ENCODE measurements at places on chromosomes 13 and 19.

DNA sequence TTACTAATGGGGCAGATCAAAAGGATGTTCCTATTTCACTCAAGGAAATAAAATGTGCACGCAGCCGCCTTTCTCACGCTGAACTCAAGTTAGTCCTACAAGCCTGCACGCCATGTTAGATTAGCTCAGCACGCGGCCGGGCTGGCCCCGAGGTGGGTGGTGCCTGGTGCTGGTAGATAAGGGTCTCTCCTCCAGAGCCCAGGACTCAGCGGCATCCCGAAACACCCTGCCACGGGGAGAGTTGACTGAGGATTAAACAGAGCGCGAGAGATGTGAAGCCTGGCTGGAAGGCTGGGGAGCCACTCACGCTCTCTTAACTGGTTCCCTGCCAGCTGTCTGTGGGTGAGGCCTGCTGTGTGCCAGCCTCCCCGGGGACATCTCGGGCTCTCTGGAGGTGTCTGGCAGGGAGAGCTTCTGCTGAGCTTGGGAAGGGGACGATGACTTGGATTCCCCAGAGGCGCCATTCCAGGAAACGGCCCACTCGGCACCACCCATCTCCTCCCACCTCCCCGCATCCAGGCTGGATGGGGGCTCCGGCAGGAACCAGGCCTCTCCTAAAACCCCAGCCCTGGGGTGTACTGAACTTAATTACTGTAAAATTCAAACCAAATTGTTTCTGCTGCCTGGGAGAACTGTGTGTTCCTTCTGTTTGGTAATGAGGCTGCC is 122.2 kb downstream of the KDM4B start:
- DNase-seq = no peak

- no peak for DNase-seq
Observed at GRCh38 chr13:73508841-73509240, 450.0 kb downstream of the KLF5 start.

GRCh38 chr19:13072188-13072908 is 30.3 kb downstream of the LYL1 start:
- no peak for DNase-seq

GRCh38 chr19:1651568-1652291 is 685 bp downstream of the TCF3 start:
- no peak for DNase-seq

DNA sequence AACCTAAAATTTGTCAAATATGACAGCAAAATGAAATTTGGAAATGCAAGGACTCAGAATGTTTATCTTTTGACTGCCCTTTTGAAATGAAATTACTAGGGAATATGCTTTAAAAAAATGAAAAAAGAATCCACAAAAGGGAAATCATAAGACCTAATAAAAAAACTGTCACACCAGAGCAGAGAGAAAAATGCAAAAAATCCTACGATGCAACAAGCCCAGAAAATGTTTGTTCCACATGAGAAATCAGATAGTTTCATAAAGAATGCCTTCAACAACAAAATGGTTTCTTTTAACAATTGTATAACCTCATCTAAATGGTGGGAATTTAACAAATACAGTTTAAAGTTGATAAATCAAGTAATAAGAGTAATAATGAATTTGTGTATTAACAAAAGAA is 8.0 kb downstream of the LPAR6 start:
- DNase-seq = no peak

DNA sequence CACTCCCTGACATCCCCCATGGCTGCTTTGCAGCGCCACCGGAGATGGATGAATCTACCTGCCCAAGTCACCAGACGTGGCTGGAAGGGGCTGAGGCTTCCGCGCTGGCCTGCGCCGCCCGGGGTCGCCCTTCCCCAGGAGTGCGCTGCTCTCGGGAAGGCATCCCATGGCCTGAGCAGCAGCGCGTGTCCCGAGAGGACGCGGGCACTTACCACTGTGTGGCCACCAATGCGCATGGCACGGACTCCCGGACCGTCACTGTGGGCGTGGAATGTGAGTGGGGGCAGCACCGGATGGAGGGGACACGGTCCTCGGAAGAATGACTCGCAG is 4.6 kb downstream of the ICAM5 start:
- peak; percentile 74 for DNase-seq

DNA sequence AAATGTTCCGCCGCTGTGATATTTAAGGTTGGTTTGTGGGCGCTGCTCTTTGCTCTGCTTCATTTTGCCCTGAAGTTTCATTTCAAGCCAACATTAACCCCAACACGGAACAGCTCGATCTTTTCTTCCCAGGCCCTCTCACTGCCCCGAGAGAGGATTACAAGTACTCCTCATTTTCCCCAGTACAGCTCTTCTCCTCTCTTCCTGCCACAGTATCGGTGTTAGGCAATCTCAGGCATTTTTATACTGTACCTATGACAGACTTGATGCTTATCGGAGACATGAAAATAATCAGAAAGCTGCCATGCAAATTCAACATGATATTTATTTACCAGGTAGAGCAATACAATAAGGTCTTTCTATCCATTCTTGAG is 1.3 kb upstream of the EDNRB start:
- DNase-seq = no peak

GRCh38 chr19:20858861-20859260 is 64.2 kb upstream of the ZNF85 start:
- DNase-seq = peak; percentile 67

- DNase-seq = no peak
Observed at GRCh38 chr13:104522235-104523072, 1456.2 kb upstream of the SLC10A2 start.

- DNase-seq = no peak
Observed at GRCh38 chr13:100230769-100231149, 141.9 kb downstream of the PCCA start.

DNA sequence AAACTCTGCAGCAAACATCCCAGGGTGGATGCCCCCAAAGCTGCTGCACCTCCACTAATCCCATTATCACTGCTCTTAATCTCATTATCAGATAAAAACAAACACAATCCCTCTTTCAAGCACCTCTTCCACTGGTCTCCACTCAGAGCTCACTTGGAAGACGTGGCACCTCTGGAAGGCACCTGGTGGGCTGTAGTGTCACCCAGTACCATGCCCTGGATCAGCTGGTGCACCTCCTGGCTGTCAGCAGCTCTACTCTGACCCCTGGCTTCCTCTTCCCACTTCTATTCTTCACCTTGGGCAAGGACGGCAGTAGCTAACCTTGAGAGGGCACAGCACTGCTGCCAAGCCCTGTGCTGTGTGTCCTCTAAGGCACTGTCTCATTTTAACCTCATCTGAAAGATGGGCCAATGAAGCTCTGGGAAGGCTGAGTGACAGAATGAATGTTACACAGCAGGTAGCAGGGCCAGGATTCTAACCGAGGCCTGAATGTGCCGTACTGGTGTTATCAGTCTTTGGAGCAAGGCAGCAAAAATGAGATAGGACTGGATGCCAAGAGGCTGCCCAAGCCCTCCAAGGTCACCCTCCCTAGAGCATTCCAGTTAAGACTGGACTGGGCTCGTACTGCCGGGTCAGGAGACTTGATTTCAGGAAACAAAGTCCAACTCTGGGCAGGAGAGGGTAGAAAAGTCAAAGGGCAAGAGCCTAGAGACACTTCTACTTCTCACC is 7.4 kb downstream of the BRD4 start:
- DNase-seq = peak; percentile 37

DNA sequence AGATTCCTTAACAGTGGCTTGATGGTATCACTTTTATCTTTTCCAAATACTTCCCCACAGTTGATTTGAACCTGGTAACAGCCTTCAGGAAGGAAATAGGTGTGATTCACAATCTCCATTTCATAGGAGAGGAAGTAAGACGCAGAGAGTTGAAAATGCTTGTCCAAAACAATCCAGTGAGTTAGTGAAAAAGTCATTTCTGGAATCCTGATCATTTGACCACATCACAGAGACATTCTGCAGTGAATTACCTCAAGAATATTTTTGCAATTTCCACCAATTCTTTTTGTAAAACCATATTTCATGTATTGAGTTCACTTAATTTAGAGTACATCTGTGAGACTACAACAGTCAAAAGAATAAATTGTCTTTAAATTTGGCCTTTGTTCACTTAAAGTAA is 292.8 kb downstream of the DCLK1 start:
- no peak for DNase-seq

DNA sequence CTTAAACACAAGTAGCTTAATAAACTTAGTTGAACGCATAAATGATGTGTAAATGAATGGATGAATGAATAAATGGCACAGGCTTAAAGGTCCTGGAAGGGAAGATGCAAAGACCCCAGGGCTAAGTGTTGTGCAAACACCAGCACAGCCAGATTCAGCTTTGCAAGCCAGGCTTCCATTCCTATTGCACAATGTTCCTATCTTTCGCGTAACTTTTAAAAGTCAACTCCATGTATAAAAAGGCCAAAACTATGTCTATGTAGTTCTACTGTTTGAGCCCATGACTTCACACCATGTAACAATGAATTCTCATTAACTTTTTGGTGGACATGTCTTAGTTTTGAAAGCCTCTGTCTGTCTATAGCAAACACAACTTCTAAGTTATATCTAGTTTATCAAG is 226.0 kb downstream of the NALCN start:
- DNase-seq = no peak

GRCh38 chr13:44128552-44129001 is 245.0 kb upstream of the SERP2 start:
- no peak for DNase-seq

- no peak for DNase-seq
Observed at GRCh38 chr13:43805071-43805468, 18.3 kb upstream of the ENOX1 start.

DNA sequence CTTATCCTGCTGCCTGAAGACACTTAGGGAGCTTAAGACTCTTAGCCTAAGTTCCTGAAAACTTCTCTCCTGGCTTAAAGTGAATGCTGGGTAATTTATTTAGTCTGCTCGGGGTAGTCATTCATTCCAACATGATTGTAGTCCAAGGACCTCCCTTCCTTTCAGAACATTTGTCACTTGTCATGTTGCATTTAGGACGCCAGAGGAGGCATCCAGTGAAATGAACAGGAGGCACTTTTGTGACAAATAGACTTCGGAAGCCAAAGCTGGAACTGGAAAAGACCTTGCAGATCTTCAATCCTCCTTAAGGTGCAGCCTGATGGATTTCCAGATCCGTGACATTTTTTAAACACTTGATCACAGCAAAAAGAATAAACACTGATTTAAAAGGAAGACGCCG is 95.1 kb downstream of the DNAJC15 start:
- no peak for DNase-seq

DNA sequence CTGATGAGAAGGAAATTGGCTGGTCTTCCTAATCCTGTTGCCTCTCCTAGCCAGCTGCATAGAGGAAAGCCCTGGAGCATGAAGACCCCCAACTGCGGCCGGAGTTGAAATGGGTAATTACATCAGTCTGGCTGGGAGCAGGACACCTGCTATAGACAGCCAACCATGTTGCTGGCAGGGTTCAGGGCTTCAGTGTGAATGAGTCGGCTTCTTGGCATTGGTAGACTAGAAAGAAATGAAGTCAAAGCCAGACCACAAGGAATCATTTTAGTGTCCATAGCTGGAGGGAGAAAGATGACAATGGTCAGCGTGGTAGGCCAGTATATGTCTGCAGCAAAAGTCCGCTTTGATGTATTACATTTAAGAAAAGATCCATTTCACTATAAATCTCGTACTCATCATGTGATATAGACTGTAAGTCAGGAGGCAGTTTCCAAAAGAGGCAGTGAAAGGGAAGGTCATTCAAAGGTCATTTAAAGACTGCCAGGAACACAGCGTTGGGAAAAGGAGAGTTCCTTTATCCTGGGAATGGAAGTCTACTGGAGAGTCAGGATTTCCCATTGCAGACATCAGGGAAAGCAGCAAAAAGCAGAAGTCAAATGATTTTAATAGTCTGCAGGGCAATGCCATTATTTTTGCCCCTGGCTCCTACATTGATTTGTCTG is 262.7 kb downstream of the DNAJC15 start:
- DNase-seq = no peak

GRCh38 chr13:41917641-41918040 is 43.3 kb downstream of the VWA8 start:
- no peak for DNase-seq

DNA sequence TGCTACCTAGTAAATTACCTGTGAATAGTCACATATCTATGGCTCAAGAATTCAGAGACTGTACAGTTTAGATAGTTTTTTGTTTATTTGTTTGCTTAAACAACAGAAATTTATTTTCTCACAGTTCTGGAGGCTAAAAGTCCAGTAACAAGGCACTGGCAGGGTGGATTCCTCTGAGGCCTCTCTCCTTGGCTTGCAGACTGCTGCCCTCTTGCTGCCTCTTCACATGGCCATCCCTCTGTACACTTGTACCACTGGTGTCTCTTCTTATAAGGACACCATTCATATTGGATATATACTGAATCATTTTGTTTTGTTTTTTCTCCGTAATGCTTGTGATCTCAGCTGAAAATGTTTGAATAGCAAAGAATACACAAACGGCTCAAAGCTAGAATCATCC is 56.4 kb upstream of the MIR17HG start:
- DNase-seq = no peak

DNA sequence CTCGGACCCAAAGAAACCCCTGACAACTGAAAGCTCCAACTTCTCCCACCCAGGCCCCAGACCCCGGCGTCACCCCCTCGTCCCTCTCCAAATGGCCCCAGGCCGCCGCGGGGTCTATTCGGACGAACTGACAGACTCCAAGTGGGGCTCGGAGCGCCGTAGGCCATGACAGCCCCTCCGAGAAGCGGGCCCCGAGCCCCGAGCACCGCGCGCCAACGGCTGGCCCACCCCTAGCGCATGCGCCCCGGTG is 360 bp downstream of the DDX39A start:
- no peak for DNase-seq

- no peak for DNase-seq
Observed at GRCh38 chr13:19592657-19593180, 31.4 kb upstream of the TPTE2 start.

DNA sequence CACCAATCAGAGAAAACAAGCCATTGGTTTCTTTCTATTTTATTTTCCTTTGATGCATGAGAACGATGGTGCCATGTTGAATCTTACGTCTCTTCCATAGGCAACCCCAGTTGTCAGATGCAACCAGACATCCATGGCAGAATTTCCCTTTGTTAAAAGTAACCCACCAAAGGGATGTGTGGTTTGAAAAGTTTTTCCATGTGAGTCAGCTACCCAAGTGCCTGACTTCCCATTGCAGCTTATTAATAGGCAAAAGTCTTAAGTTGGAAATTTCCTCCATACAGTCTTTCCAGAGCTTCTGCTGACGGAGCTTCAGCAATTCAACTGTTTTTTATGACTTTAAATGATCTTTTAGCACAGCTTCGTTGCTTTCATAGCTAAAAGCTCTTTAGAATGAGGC is 73.8 kb upstream of the FAM216B start:
- no peak for DNase-seq

- no peak for DNase-seq
Observed at GRCh38 chr13:55090612-55091011, 2050.1 kb upstream of the PRR20A start.

DNA sequence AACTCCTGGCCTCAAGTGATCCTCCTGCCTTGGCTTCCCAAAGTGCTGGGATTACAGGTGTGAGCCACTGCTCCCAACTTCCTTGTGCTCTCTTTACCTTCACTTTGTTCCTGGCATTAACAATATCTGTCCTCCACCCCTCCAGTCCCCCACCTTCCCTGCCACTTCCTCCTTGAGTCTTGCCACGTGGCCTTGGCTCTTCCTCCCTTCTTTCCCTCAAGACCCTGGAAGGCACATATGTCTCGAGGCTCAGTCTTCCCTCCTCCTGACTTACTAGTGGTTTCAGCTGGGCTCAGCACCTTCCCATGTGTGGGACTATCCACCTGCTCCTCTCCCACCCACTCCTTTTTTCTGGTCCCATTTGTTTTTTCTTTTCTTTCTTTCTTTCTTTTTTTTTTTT is 70.6 kb downstream of the IER2 start:
- DNase-seq = no peak

GRCh38 chr19:39686739-39687138 is 17.5 kb upstream of the LGALS14 start:
- no peak for DNase-seq

Measured in H9 (cell line).